H1 (cell line): ENCODE measurements at places on chromosomes 7 and 10. TPM values are rescaled to one million over a fixed set of nuclear protein-coding genes. Genes with fewer than 3 reads are reported as not detected.

DNA sequence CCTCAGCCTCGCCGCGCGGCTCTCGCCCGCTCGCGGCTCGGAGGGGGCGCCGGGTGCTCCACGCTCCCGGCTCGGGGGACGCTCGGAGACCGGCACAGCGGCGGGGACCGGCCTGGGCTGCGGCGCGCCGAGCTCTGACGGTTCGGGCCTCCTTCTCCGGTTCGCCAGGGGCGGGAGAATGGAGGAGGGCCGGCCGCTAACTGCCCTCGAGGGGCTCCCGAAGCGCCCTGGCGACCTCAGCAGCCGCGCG, 232 bp upstream of the GRID1 start:
- peaks cover 73% of the 10 kb centered on the region for H3K27me3 ChIP-seq
- H3K36me3 ChIP-seq = no peaks in the 10 kb centered on the region
- H3K4me3 ChIP-seq = peak overlapping the region; percentile 43
- no peak for DNase-seq
- H3K4me1 ChIP-seq = no peaks in the 10 kb centered on the region

GRCh38 chr7:11427686-11428273, 404.2 kb downstream of the THSD7A start:
- no peaks in the 10 kb centered on the region for H3K4me1 ChIP-seq
- no peak overlapping the region for H3K27ac ChIP-seq
- H3K36me3 ChIP-seq = no peaks in the 10 kb centered on the region
- no peaks in the 10 kb centered on the region for H3K27me3 ChIP-seq
- no peak for DNase-seq
- H3K4me3 ChIP-seq = no peak overlapping the region

Gene TCAF2
- 0.06 and 0.08 TPM in 2 replicates for polyA plus RNA-seq

DNA sequence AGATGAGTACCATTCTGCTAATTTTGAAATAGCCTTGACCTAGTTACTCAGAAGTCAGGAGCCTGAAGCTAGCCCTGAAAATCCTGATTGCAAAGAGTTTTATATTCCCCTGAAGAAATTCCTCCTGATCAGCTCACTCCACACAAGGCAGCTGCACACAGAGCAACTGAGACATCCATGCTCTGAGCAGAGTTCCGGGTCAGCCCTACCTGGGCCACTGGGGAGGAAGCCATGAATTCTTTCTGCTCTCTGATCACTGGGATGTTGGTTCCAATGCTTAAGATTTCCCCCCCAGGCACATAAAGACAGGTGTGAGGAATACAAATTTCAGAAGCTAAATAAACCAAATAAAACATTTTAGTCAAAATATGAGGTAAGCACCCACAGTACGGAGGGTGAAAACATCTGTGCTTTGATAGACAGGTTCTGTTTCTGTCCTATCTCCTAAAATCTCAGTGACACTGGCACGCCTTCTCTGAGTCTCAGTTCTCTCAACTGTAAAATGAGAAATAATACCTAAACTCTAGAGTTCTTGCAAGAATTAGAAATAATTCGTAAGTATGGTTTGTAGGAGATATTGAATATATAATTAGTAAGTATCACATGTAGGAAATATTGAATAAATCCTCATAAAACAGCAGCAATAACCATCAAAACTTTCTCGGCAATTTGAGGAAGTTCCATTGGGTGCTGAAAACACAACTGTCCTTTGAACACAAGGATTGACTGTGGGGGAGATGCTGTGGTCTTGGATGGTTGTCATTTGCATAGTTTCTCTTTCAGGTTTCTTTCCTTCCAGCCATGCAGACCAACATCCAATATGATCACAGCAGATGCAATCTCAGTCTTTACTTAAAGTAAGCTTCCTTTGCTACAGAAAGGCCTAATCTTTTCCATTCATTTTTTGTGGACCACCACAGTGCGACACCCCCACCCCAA, 133.0 kb upstream of the TNS3 start:
- H3K4me1 ChIP-seq = no peaks in the 10 kb centered on the region
- no peaks in the 10 kb centered on the region for H3K27me3 ChIP-seq
- DNase-seq = no peak
- no peak overlapping the region for H3K27ac ChIP-seq

GRCh38 chr7:142088022-142088714, 23.4 kb upstream of the MGAM2 start:
- H3K4me3 ChIP-seq = no peak overlapping the region
- no peaks in the 10 kb centered on the region for H3K4me1 ChIP-seq
- no peak overlapping the region for H3K27ac ChIP-seq
- no peak for DNase-seq
- no peaks in the 10 kb centered on the region for H3K36me3 ChIP-seq

- H3K27ac ChIP-seq = no peak overlapping the region
- H3K4me3 ChIP-seq = no peak overlapping the region
- DNase-seq = peak; percentile 28
- H3K4me1 ChIP-seq = no peaks in the 10 kb centered on the region; the same call in 1 of the 2 replicates
- H3K36me3 ChIP-seq = no peaks in the 10 kb centered on the region
Observed at GRCh38 chr7:151330661-151331060, 11.0 kb upstream of the NUB1 start.

GRCh38 chr10:14370894-14371293, 40.2 kb upstream of the FRMD4A start:
- no peak for DNase-seq
- no peak overlapping the region for H3K27ac ChIP-seq
- no peaks in the 10 kb centered on the region for H3K27me3 ChIP-seq
- H3K36me3 ChIP-seq = no peaks in the 10 kb centered on the region
- peaks cover 3% of the 10 kb centered on the region for H3K4me1 ChIP-seq
- no peak overlapping the region for H3K4me3 ChIP-seq

- H3K27me3 ChIP-seq = peaks cover 29% of the 10 kb centered on the region
- H3K4me3 ChIP-seq = no peak overlapping the region
- H3K27ac ChIP-seq = no peak overlapping the region
Observed at GRCh38 chr7:140059273-140060242, 3.2 kb downstream of the PARP12 start.

GRCh38 chr10:132710746-132711612, 75.0 kb downstream of the NKX6-2 start:
- H3K27me3 ChIP-seq = no peaks in the 10 kb centered on the region
- H3K36me3 ChIP-seq = no peaks in the 10 kb centered on the region
- no peak for DNase-seq
- no peak overlapping the region for H3K4me3 ChIP-seq
- no peaks in the 10 kb centered on the region for H3K4me1 ChIP-seq
- no peak overlapping the region; the same call in 1 of the 2 replicates for H3K27ac ChIP-seq

Gene ZNF853
- 4.3 and 4.4 TPM in 2 replicates for polyA plus RNA-seq

GRCh38 chr7:55149001-55149400, 130.2 kb downstream of the EGFR start:
- no peaks in the 10 kb centered on the region for H3K4me1 ChIP-seq
- H3K4me3 ChIP-seq = no peak overlapping the region

Gene OR2A7
- polyA plus RNA-seq = 3.3 and 3.4 TPM in 2 replicates

Gene CFAP58
- polyA plus RNA-seq = 0.09 and 0.32 TPM in 2 replicates

GRCh38 chr10:16967866-16968415, 150.7 kb upstream of the RSU1 start:
- DNase-seq = no peak
- no peak overlapping the region for H3K27ac ChIP-seq
- H3K4me1 ChIP-seq = peaks cover 6% of the 10 kb centered on the region
- no peaks in the 10 kb centered on the region for H3K36me3 ChIP-seq

GRCh38 chr10:33353853-33354252, 19.4 kb upstream of the NRP1 start:
- no peaks in the 10 kb centered on the region for H3K36me3 ChIP-seq
- no peak overlapping the region for H3K27ac ChIP-seq
- no peak overlapping the region for H3K4me3 ChIP-seq
- H3K27me3 ChIP-seq = no peaks in the 10 kb centered on the region

- H3K4me3 ChIP-seq = peak overlapping the region; percentile 87
- H3K36me3 ChIP-seq = no peaks in the 10 kb centered on the region
- H3K27ac ChIP-seq = peak overlapping the region; percentile 93
- 0 out of 2 replicates have a peak, but pooled peaks cover 4% of the 10 kb centered on the region for H3K4me1 ChIP-seq
- no peaks in the 10 kb centered on the region for H3K27me3 ChIP-seq
Observed at GRCh38 chr10:97291357-97292096, 910 bp downstream of the ARHGAP19 start.

- H3K27ac ChIP-seq = no peak overlapping the region
- no peak overlapping the region for H3K4me3 ChIP-seq
- no peaks in the 10 kb centered on the region for H3K36me3 ChIP-seq
- H3K4me1 ChIP-seq = no peaks in the 10 kb centered on the region
- no peak for DNase-seq
Observed at GRCh38 chr7:55147101-55147500, 128.3 kb downstream of the EGFR start.

- peaks cover 8% of the 10 kb centered on the region for H3K4me1 ChIP-seq
- no peak overlapping the region for H3K4me3 ChIP-seq
- no peaks in the 10 kb centered on the region for H3K36me3 ChIP-seq
- DNase-seq = no peak
Observed at GRCh38 chr10:123966896-123967231, 75.3 kb upstream of the CPXM2 start.

Gene PTN
- 13.3 and 23.1 TPM in 2 replicates for polyA plus RNA-seq
